ENCODE measurements at places on chromosomes 12 and 14.

GRCh38 chr14:75553761-75554364, 24.6 kb upstream of the FLVCR2 start:
- DNase-seq = no peak

GRCh38 chr12:72523754-72524153, 251.6 kb downstream of the TRHDE start:
- DNase-seq = no peak

GRCh38 chr12:11209113-11209512, 22.4 kb upstream of the TAS2R42 start:
- DNase-seq = peak; percentile 2

DNA sequence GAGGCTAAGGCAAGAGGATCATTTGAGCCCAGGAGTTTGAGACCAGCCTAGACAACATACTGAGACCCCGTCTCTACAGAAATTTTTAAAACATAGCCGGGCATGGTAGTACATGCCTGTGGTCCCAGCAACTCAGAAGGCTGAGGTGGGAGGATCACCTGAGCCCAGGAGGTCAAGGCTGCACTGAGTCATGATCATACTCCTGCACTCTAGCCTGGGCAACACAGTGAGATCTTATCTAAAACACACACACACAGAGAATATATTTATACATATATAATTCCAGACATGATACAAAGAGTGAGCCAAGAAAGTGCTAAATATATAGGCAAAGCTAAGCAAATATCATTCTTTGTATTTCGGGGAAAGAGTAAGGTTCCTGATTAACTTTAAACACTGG, 9.4 kb downstream of the ZFC3H1 start:
- no peak for DNase-seq

GRCh38 chr14:39492267-39492666, 60.0 kb upstream of the FBXO33 start:
- DNase-seq = no peak

DNA sequence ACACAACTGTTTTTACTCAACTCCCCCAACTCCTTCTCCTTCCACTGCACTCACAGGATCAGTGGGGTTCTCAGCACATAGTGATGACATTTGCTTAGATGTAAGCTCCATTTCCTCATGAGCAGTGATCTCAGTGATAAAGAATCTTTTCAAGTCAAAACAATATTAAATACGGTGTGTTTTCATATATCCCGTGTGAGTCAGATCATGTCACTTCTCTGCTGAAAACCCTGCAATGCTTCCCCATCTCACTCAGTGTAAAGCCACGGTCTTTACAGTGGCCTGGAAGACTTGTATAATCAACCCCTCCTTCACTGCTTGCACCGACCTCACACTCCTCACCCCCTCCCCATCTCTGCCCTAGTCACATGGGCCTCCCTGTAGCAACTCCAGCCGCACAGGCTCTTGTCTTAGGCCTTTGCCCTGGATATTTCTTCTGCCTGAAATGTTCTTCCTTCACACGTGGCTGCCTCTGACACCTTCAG, 149.7 kb upstream of the ARHGAP5 start:
- no peak for DNase-seq

- peak; percentile 48 for DNase-seq
Observed at GRCh38 chr14:32588448-32589320, 259.6 kb downstream of the AKAP6 start.

DNA sequence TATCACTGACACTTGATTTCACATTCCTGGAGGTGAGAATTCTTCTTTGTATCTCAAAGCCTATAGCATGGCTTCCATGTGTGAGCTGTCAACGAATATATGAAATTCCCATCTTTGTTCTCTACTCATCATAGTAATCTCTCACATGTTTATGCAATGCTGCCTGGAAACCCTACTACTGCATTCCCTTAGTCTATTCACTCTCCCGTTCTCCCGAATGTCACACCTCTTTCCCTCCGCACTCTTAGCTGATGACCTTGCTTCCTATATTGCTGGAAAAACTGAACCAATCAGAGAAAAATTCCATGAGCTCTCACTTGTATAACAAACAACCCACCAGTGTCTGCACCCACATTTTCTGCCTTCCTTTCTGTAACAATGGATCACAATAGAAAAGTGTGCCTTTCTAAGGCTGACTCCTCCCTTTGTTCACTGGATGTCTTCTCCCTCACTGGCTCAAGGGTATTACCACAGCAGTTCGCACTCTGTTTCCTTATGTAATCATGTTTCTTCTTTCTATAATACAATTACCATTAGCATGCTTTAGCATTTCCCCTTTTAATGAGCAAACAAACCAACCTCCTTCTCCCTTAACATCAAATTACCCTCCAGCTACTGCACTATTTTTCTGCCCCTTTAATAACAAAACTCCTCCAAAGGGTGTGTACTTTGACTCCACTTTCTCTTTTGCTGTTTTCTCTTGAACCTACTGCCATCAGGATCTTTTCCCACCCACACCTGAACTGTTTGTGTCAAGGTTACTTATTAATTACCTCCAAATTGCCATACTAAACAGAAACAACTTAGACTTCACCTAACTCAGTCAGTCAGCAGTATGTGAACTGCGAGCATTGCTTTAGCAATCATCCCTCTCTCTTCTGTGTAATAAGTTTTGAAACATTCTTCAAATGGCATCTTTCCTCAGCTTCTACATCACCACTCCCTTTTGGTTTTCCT, 63.9 kb upstream of the CCDC196 start:
- DNase-seq = no peak

GRCh38 chr14:85921241-85921640, 391.3 kb downstream of the FLRT2 start:
- DNase-seq = no peak

DNA sequence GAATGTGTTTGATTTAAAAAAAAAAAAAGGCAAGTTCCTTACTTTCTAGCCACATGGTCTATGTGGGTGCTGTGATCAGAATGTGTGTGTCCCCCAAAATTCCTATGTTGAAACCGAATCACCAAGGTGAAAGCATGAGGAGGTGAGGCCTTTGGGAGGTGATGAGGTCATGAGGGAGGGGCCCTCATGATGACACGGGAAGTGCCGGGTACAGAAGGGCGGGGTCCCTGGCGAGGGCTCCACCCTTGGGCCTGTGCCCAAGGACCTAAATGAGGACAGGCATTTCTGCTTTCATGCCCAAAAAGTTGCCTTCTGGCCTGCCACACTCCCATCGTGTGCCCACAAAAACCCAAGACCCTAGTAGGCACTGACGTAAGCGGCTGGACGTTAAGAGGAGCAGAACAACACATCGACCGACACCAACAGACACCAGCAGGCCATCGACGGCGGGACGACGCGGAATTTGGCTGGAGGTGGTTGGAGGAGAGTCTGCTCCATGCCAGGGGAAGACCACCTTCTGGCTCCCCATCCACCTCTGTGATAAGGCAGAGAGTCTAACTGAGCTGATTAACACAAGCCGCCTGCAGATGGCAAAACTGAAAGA, 211.8 kb downstream of the FOXN3 start:
- peak; percentile 68 for DNase-seq

DNA sequence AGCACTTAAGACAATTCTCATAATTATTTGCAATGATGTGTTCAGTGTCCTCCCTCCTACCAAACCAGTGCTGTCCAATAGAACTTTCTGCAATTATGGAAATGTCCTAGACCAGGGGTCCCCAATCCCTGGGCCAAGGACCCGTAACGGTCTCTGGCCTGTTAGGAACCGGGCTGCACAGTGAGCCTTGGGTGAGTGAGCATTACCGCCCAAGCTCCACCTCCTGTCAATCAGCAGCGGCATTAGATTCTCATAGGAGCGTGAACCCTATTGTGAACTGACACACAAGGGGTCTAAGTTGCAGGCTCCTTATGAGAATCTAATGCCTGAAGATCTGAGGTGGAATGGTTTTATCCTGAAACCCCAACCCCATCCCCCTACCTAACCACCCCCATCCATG, 3.9 kb downstream of the SVOP start:
- DNase-seq = no peak

- DNase-seq = no peak
Observed at GRCh38 chr12:33670284-33670683, 230.7 kb upstream of the SYT10 start.

Data from hematopoietic multipotent progenitor cell treated with erythropoietin and hydrocortisone succinate and interleukin-3 and kit ligand, for 6 days (in vitro differentiated cells).